AG09319 (cell line): ENCODE measurements at places on chromosomes 2 and 18.

DNA sequence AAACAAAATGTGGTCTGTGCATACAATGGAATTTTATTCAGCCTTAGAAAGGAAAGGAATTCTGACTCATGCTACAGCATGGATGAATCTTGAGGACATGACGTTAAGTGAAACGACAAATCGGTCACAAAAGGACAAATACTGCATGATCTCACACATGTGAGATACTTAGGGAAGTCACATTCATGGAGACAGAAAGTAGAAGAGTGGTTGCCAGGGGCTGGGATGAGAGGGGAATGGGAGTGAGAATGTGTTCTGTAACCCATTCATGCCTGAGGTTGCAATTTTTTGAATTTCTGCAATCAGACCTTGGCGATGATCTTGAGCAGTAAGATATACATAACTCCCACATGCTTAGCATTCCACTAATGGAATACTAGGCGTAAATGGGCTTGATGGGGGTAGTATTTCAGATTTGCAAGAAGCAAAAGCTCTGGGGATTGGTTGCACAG is 22.0 kb downstream of the FHL2 start:
- DNase-seq: no peak

DNA sequence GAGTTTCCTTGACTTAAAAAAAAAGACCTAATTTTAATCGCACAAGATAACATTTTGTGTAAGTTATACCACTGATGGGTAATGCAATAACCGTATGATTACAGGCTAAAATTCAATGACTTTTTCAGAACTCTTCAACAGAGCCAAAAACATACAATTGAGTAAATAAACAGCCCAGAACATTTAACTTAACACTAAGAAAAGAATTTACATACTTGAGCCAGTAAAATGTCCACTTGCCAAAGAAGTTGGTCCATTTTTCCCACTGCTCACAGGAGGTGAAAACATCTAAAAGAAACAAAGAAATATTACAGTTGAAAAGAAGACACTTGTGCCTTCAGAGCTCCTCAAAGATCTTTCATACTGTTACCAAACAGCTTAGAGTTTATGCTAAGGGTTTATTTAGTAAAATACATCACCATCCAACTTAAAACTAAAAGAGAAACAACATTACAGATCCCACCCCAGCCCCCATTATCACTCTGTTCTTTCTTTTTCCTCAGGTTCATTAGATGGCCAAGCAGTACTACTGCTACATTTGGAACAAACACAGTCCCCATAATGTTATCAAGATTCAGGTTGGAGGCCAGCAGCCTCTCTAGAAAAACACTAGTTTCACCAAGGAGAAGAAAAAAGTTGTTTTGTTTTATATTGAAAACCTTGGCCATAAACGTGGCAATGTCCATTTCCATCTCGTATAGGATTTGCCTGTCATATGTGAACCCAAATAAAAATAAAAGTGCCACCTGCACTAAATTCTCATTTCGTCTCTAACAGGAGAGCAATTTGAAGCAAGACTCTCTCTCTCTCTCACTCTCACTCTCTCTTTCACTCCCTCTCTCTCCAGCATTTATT is 2.7 kb downstream of the TCF4 start:
- DNase-seq: no peak

GRCh38 chr2:100262046-100262445 is 60.3 kb downstream of the LONRF2 start:
- no peak for DNase-seq

GRCh38 chr2:118388771-118389170 is 300.5 kb downstream of the INSIG2 start:
- DNase-seq: no peak

DNA sequence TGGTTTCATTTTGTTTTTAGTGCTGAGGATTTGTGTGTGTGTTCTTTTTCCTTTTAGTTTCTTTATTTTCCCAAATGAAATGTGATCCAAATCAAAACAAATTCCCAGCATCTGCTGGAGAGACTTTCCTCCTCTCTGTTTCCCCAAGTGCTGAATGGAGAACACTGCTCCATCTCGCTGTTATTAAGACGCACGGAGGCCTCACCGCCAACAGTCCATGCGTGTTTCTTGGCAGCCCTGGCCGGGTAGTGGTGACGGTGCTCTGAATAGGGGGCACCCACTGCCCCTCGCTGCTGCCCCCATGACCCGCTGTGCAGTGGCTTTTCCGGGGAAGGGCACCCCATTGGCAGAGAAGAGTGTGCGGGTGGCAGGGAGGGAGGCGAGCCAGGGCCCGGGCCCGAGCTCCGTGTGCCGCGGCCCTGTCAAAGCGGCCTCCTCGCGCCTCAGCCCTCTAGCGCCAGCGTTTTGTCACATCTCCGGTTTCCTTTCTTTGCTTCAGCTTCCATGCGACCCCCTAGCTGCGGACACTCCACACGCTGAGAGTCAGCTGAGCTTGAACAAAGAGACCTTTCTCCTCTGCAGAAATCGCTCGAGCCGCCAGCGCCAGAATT is 473.7 kb upstream of the SALL3 start:
- DNase-seq: no peak

- no peak for DNase-seq
Measured at GRCh38 chr2:170394641-170395387, 216.9 kb downstream of the MYO3B start.

GRCh38 chr2:675982-676646 is 1.1 kb downstream of the TMEM18 start:
- DNase-seq: peak; percentile 76

GRCh38 chr2:144996225-144996795 is 476.4 kb upstream of the ZEB2 start:
- no peak for DNase-seq

GRCh38 chr2:31238906-31239592 is 5.1 kb downstream of the EHD3 start:
- DNase-seq: no peak

DNA sequence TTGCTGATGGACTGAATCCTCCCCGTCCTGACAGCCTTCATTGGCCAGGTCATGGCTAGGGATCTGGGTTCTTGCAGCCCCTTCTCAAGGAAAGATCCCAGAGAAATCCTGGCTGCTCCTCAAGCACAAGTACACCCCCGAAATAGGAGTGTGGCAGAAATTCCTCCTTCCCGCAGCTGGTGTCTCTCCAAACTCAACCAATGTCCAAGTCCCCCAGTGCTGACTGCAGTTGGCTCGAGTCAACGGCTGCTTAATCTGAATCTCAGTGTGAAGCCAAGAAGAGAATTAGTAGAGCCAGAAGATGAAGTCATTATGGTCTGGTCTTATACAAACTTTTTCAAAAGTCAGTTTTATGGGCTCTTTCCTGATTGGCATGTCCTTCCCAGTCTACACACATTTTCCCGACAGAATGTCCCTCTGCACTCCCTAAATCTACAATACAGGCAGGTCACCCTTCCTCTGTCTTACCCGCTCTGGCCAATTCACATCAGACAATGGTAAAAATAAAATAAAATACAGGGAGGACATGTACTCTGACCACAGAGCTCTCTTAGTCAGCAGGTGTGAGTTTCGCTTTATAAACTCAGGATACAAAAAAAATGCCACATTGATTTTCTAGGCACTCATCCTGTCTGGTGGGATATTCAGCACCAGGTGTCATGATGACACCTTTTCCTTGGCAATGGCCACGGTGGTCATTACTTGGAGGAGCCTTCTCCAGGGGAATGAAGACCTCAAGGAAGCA is 76.9 kb upstream of the PAPOLG start:
- no peak for DNase-seq

- DNase-seq: no peak
Measured at GRCh38 chr2:121866789-121867188, 111.3 kb downstream of the TSN start.

- DNase-seq: no peak
Measured at GRCh38 chr2:66242099-66242789, 192.7 kb upstream of the MEIS1 start.

DNA sequence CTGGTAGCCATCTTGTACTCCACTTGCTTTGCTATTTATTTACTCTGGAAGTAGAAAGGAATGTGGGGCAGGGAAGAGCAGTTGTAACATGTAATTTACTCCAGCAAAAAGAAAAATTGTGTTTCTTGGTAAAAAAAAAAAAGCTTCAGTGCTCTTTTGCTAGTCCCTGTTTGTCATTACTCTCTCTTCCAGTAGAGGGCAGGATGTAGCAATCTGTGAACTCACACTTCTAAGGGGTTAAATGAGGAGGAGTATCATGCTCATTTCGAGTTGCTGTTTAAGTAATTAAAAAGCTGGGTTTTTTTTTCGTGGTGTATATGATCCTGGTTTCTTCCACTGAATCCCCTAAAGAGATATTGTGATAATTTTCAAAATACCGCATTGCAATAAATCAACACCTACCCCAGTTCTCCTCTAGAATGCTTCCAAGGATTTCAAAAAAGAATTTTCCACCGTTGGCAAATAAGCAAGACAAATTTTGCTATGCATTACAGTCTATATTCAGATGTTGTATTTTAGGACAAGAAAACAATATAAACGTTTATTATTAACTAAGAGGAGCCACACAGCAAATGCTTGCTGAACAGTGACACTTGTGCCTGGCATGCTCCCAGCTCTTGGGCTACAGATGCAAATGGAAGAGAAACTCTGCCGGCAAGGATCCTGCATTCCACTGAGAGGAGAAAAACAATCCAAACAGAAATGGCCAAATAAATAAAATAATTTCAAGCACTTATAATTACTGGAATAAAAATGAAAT is 261.6 kb downstream of the ASXL3 start:
- DNase-seq: no peak

GRCh38 chr2:122150524-122151280 is 395.3 kb downstream of the TSN start:
- DNase-seq: no peak

DNA sequence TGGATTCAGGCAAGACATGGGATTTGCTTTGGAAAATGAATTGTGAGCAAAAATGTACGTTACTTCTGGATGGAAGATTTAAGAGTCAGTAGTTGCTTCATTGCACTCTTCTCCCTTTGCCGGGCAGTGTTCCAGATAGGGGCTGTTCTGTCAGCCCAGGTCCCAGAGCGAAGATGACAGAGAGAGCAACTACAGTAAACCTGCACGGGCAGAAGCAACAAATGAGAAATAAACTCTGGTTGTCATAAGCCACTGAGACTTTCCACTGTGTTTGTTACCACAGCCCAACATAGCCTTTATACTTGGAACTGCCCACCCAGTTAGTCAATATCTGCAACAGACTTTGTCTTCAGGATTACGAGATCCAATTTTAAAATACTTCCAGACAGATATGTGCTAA is 83.3 kb downstream of the CACNB4 start:
- no peak for DNase-seq

DNA sequence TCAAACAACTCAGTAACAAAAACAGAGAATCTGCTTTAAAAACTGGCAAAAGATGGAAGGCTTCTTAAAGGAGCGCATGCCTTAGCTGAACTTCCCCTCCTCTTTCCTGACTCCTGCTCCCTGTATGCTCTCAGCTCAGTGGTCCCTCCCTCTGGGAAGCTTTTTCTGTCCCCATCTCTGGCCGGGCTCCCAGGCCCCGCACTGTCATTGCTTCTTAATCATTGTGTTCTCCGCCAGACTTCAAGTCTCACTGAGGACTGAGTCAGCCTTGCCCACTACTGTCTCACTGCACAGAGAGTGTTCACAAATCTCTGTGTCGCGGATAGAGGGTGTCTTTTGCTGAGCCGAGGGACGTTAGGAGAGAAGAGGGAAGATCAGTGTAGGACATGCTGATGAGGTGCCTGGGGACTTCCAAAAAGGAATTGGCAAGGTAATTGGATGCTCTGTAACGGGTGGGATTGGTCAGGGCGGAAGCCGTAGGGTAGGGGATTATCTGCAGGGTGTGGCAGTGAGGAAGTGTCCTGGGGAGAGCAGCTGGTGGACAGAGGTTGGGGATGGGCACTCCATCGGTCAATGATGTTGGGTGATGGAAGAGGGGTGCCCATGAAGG is 16.2 kb downstream of the TOGARAM2 start:
- no peak for DNase-seq

GRCh38 chr2:111883661-111884591 is at the start of gene ANAPC1:
ANAPC1 (minus strand) TSS chr2:111884193; CDS start chr2:111880825, 3,368 bp downstream.
- peak; percentile 25 for DNase-seq

GRCh38 chr2:219475697-219476651 is 22.7 kb upstream of the GMPPA start:
- no peak for DNase-seq

DNA sequence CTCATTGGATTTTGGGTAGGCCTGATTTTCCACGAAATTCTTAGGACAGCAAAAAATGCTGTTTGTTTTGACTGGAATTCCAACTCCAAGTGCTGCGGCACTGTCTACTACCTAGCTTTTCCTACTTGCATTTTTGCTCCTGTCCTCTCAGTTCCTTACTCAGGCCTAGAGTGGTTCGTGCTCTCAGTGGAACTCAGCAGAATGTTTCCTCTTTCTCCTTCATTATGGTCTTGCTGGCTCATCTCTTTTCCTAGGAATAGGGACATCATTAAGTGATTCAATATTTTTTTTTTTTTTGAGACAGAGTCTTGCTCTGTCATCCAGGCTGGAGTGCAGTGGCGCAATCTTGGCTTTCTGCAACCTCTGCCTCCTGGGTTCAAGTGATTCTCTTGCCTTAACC is 37.9 kb downstream of the GEMIN6 start:
- no peak for DNase-seq

DNA sequence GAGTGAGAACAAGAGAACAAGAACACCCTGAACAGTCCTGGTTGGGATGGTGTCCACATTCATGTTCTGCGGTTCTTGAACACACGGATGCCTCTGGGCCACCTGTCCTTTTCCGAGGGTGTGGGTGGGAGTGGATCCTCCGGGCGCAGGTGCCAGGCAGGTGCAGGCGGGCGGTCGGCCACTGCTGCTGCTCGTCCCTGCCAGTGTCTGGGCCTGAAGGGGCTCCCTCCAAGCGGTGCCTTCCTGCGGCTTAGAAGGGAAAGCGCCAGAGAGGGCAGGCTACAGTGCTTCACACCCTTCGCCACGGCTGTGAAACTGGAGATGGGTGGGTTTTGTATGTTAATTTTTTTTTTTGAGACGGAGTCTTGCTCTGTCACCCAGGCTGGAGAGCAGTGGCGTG is 8.0 kb upstream of the D2HGDH start:
- DNase-seq: no peak

DNA sequence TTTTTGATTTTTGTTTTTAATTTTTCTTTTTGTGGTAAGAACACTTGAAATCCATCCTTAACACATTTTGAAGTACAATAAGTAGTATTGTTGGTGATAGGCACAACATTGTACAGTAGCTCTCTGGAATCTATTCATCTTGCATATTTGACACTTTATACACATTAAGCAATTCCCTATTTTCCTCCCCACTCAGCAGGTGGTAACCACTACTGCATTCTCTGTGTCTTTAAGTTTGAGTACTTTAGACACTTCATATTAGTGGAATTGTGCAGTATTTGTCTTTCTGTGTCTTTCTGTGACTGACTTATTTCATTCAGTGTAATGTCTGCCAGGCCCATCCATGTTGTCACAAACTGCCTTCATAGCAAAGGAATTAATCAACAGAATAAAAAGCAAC is 471.7 kb upstream of the CDH20 start:
- no peak for DNase-seq

- DNase-seq: no peak
Measured at GRCh38 chr2:108853421-108853820, 66.8 kb downstream of the CCDC138 start.

GRCh38 chr2:17800693-17801458 is 15.4 kb upstream of the MSGN1 start:
- DNase-seq: no peak
